Vagina (tissue), 2 donors: ENCODE measurements at places on chromosomes 11 and 22.

- H3K36me3 ChIP-seq, result no peaks in the 10 kb centered on the region
- peak overlapping the region; percentile 69 for H3K4me3 ChIP-seq
- no peak for DNase-seq
- H3K27ac ChIP-seq, result no peak overlapping the region
- H3K4me1 ChIP-seq, result peaks cover 27% of the 10 kb centered on the region
- no peaks in the 10 kb centered on the region for H3K27me3 ChIP-seq
Observed at GRCh38 chr11:18632841-18633240, 1.3 kb downstream of the SPTY2D1 start.

- no peaks in the 10 kb centered on the region for H3K36me3 ChIP-seq
- H3K4me1 ChIP-seq, result no peaks in the 10 kb centered on the region
- no peak overlapping the region for H3K4me3 ChIP-seq
- DNase-seq, result no peak
Observed at GRCh38 chr11:44528103-44528502, 37.4 kb upstream of the CD82 start.

DNA sequence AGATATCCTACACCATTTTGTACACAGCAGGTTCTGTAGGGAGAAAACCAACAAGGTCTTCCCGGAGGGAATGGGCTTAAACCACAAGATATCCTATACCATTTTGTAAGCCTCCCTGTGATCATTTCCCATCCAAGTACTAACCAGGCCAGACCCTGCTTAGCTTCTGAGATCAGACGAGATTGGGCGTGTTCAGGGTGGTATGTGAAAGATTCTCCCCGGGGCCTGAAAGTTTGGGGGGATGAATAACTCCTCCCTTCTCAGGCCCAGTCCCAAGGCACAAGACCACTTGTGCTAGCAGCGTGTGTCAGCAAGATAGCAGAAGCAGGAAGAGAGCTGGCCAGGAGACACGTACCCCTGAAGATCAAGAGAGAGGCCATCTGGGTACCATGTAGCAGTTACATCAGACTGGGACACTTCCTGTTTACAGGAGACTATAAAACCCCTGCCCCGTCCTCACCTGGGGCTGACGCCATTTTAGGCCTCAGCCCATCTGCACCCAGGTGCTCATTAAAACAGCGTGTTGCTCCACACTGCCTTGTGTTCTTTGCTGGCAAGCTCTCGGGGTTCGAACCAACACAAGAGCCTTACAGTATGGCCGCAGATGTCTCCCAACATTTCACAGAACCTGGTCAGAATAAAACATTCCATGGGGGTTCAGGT is 17.3 kb downstream of the MIF start:
- no peak overlapping the region for H3K27ac ChIP-seq
- DNase-seq, result no peak
- H3K4me3 ChIP-seq, result no peak overlapping the region
- no peaks in the 10 kb centered on the region for H3K27me3 ChIP-seq
- peaks cover 10% of the 10 kb centered on the region for H3K4me1 ChIP-seq
- H3K36me3 ChIP-seq, result no peaks in the 10 kb centered on the region

- H3K36me3 ChIP-seq, result no peaks in the 10 kb centered on the region
- no peak overlapping the region for H3K4me3 ChIP-seq
- no peak for DNase-seq
- H3K27me3 ChIP-seq, result no peaks in the 10 kb centered on the region
- no peak overlapping the region for H3K27ac ChIP-seq
Observed at GRCh38 chr22:43136255-43136654, 6.9 kb downstream of the MCAT start.

- H3K36me3 ChIP-seq, result no peaks in the 10 kb centered on the region
- no peak overlapping the region for H3K27ac ChIP-seq
- no peak overlapping the region for H3K4me3 ChIP-seq
- DNase-seq, result no peak
Observed at GRCh38 chr11:94295534-94295933, 8.8 kb upstream of the IZUMO1R start.

DNA sequence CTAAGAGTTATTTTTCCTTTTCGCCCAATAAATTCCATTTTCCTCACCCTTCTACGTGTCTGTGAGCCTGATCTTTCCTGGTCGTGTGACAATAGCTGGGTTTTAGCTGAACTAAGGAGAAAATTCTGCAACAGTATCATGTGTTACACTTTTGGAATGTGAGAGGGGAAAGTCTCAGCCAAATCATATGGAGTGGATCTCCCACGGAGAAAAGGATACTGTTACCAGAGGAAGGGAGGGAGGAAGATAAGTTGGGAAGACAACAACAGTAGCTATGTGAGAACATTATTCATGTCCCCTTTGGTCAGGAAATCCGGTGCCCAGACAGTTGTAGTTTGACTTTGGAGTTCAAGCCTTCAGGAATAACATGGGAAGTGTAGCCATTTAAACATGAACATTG is 584.0 kb upstream of the RAG2 start:
- H3K4me1 ChIP-seq, result no peaks in the 10 kb centered on the region
- no peak overlapping the region for H3K27ac ChIP-seq
- no peak overlapping the region for H3K4me3 ChIP-seq

DNA sequence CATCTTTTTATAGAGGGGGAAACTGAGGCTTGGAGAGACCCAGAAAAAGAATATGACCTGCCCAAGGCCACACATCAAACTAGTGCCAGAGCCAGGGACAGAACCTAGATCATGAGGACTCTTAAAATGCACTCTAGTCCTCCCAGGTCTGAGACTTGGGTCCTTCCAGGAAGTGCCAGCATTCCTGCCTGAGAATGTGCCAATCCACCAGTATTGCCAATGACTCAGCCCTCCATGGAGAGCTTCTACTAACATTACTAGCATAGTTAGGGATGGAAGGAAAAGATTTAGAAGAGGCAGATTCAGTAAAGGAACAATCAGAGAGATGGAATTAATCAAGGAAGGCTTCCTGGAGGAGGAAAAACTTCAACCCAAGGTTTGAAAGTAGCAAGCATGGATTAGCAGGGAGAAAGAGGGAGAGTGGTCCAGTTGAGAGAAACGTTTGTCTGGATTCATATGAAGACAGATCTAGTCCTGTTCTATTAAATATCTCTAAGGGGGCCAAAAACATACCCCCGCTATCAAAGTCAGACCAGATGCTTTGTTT is 20.1 kb upstream of the SMIM35 start:
- H3K36me3 ChIP-seq, result no peaks in the 10 kb centered on the region
- no peak for DNase-seq
- no peaks in the 10 kb centered on the region for H3K27me3 ChIP-seq
- no peaks in the 10 kb centered on the region for H3K4me1 ChIP-seq
- H3K4me3 ChIP-seq, result no peak overlapping the region

- no peak for DNase-seq
- peaks cover 7% of the 10 kb centered on the region for H3K4me1 ChIP-seq
- no peak overlapping the region for H3K27ac ChIP-seq
- no peaks in the 10 kb centered on the region for H3K27me3 ChIP-seq
Observed at GRCh38 chr22:48651981-48652538, 1175.6 kb downstream of the BRD1 start.

DNA sequence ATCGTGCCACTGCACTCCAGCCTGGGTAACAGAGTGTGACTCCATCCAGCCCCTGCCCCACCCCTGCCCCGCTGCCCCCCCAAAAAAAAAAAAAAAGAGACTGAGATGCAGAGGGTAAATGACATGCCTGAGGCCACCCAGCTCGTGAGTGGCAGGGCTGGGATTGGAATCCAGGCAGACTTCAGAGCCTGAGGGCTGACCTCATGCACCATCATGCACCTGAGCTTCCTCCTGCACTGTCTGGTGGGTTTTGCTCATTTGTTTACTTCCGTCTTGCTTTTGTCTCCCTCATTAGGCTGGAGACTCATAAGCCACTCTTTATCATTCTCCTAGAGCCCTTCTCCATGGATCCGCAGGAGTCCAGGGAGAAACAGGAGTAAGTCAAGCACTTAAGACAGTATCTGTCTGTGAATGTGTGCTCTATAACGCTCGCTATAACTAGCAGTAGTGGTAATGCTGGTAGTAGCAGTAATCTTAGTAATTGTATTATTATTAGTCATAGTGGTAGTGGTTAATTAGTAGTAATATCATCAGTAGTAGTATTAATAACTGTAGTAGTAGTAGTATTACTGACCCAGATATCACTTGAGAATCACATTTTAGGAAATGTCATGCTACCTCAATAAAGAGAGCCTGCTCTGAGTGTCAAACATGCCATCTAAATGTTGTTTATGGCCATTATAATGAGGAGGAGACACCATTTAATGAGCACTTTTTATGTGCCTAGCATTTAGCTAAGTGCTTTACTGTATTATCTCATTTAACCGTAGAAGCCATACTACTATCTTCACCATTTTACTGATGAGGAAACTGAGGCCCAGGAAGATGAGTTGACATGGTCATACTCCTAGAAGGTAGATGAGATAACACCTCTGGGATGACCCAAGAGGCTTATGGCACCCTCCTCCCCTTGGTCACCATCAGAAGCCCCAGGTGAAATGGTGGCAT is 85.0 kb downstream of the NAT10 start:
- no peak overlapping the region for H3K4me3 ChIP-seq
- peaks cover 34% of the 10 kb centered on the region for H3K4me1 ChIP-seq
- no peaks in the 10 kb centered on the region for H3K36me3 ChIP-seq
- H3K27ac ChIP-seq, result no peak overlapping the region
- H3K27me3 ChIP-seq, result no peaks in the 10 kb centered on the region

DNA sequence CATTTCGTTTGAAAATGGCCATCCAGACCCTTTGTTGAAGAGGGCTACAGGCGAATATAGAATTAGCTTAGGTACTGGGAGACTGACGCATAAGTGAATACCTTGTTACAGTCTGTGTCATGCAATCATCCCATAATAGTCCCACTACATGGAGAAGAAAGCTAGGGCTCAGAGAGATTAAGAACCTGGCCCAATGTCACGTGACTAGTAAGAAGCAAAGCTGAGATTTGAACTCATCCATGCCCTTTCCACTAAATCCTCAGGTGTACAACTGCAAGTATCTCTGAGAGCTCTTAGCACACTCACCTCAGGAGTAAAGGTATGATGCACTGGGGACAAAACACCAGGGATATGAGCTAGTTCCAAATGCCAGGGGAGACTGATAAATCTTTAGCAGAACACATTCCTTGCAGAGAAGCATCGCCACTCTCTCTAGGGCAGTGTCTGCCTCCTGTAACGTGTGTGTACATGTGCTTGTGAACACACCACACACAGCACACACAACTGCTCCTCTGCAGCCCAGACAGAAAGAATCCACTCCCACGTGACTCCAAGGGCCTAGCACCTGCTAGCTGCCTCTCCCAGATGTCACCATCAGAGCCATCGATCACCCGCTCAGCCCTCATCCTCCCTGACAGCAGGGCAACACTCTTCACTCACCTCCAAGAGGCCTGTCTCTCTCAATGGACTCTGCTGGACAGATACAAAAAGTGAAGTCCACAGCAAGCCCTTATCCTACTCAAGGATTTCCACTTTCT is 402.8 kb downstream of the NXPE2 start:
- H3K4me3 ChIP-seq, result no peak overlapping the region
- no peaks in the 10 kb centered on the region for H3K4me1 ChIP-seq
- no peak overlapping the region for H3K27ac ChIP-seq
- no peak for DNase-seq
- no peaks in the 10 kb centered on the region for H3K27me3 ChIP-seq
- H3K36me3 ChIP-seq, result no peaks in the 10 kb centered on the region

DNA sequence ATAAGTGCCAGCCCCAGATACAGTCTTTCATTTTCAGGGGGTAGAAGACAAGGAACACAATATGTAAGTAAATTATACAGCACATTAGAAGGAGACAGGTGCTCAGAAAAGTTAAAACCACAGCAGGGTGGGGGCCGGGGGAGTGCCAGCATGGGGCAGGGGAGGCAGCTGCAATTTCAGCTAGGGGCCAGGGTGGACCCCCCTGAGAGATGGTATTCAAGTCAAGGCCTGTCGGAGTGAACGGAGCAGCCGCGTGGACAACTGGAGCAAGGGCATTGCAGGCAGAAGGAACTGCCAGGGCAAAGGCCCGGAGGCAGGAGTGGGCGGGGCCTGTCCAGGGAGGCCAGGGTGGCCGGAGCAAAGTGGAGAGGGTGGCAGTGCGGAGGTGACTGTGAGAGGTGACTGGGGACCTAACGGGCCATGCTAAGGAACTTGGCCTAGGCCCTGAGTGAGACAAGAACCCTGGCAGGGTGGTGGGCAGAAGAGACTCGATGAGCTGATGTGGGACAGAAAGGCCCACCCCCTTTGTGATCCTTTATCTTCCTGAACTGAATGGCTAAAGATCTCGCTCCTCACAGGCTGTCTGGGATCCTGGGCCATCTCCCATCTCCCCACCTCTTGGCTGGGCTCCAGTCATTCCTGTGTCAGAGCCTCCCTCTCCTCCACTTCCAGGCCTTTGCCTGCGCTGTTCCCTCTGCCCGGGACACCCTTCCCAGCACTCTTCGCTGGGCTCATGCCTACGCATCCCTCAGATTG is 22.4 kb upstream of the FLRT1 start:
- no peak overlapping the region for H3K4me3 ChIP-seq
- DNase-seq, result no peak
- peaks cover under 1% of the 10 kb centered on the region for H3K4me1 ChIP-seq
- H3K36me3 ChIP-seq, result no peaks in the 10 kb centered on the region
- H3K27me3 ChIP-seq, result no peaks in the 10 kb centered on the region
